ENCODE measurements at places on chromosomes 12 and 14.
A peak's percentile ranks its signal among the peaks of the same experiment; 100 is the strongest.

GRCh38 chr14:49106741-49107667 is 479.2 kb downstream of the RPS29 start:
- no peak for DNase-seq

DNA sequence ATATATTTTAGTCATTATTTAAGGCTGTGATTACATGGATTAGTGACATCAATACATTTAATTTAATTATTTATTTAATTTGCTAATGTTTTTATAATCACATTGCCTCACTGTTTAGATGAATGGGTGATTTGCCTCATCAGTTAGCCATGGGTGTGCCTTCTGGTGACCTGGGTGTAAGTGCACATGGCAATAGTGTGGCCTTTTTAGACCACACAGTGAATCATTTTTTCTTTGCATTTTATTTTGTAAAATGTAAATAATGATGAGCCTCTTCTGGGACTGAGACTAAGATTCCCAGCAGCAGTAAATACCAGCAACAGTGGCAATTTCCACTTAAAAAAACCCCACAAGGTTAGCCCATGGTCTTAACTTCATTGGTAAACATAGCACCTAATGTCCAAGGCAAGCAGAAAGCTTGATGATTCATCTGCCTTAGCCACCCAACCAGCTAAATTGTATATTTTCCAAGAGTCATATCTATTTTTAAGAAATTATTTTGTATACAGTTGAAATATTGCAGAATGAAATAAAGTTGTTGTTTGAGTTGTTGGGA is 235.9 kb upstream of the NOVA1 start:
- DNase-seq: no peak

- no peak for DNase-seq
These were observed 10.5 kb downstream of the PLD4 start for GRCh38 chr14:104935026-104935650.

- peak; percentile 98 for DNase-seq
These were observed 122.7 kb downstream of the SLC38A6 start for GRCh38 chr14:61103541-61104339.

DNA sequence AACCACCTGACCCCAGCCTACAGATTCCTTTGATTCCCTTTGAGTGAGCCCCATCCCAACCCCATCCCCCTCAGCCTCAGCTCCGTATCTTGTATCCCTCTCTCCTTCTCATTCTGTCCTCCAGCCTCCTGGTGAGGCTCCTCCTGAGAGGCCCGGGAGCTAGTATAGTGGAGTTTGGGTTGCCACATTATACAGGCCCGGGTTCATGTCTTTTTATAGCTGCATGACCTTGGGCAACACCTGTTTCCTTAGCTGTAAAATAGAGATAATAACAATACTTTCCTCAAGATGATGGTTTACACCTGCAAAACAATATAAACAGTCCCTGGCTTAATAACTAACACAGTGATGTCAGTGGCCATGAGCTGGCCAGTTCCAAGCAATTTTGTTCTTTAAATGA is 89.8 kb downstream of the STAB2 start:
- DNase-seq: no peak

GRCh38 chr12:123983822-123984485 is 10.9 kb downstream of the ZNF664 start:
- DNase-seq: peak; percentile 44

GRCh38 chr12:47082796-47083621 is 3.2 kb upstream of the AMIGO2 start:
- DNase-seq: peak; percentile 70

- no peak for DNase-seq
These were observed 21.3 kb upstream of the RHOJ start for GRCh38 chr14:63182968-63183367.

- DNase-seq: no peak
These were observed 18.9 kb downstream of the MNAT1 start for GRCh38 chr14:60753264-60754119.

DNA sequence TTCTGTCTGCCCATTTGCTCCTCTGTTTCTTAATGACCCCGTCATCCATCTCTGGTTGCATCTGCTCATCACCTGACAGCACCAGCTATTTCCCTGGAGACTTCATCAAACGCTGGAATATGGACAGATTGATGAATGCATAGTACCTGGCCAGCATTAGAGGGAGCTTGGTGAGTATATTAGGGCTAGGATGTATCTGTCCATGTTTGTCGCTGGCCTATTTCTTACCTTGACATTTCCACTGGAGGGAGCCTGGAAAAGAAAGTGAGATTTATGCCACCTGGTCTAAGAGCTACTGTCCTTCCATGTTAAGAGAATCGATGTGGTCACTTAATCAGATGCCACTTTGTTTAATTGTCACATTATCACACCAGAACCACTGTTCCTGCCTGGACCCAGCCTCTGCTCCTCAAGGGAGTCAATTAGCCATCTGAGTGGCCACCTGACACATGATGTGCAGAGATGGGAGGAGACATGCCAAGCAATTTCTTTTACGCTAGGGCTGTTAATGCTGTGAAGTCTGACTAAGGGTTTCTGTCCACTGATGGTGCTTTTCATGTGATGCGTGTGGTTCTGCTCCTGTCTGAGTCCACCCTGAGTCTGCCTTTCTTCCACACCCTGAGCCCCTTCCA is 75.3 kb upstream of the SFSWAP start:
- no peak for DNase-seq

- no peak for DNase-seq
These were observed 225.8 kb upstream of the PLXNC1 start for GRCh38 chr12:93922583-93923006.

DNA sequence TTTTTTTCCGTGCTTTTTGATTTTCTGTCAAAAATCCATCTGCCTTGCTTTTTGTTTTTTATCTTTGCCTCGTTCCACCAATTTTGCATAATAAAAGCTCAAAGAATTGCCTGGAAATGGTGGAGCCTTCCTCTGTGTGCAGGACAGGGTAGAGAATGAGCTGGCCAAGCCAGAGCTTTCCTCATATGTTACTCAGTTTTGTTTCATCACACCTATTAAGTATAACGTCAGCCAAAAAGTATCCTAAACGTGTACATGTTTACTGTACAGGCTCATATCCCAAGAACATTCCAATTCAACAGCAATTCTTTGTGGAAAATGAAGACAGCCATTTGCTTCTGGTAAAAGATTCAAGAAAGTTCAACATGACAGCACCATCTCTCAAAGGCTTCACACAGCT is 191.2 kb upstream of the LMNTD1 start:
- no peak for DNase-seq

DNA sequence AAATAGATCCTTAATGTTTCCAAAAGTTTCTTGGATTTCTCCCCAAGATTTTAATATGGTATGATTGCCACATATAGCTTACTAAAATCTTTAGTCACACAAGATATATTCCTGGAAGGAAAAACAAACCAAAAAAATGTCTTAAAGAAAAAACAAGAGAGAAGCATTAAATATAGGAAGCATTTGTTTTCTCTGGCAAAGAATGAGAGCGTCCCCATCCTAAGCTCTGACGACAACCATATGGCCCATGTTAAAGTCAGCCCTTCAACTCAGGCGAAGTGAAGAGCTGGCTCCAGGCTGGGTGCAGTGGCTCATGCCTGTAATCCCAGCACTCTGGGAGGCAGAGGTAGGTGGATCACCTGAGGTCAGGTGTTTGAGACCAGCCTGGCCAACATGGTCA is 35.6 kb downstream of the GCH1 start:
- DNase-seq: no peak

GRCh38 chr12:124740691-124741137 is 123.0 kb downstream of the SCARB1 start:
- DNase-seq: peak; percentile 49

DNA sequence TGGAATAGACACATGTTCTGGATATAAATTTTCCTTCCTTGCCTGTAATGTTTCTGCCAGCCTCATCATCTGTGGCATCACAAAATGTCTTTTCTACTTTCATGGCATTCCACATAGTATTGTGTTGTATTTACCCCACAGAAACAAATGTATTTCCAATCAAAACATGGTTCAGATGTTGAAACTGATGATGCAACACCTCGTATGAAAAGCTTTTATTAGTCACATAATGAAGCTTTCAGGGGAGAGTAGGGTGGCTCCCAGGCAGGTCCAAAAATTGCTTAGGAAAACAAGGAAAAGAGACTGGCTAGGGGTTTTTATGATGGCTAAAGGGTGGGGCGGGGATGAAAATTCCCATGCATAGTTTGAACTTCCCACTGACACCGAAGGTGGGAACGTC is 29.1 kb upstream of the ZNF641 start:
- peak; percentile 1 for DNase-seq

DNA sequence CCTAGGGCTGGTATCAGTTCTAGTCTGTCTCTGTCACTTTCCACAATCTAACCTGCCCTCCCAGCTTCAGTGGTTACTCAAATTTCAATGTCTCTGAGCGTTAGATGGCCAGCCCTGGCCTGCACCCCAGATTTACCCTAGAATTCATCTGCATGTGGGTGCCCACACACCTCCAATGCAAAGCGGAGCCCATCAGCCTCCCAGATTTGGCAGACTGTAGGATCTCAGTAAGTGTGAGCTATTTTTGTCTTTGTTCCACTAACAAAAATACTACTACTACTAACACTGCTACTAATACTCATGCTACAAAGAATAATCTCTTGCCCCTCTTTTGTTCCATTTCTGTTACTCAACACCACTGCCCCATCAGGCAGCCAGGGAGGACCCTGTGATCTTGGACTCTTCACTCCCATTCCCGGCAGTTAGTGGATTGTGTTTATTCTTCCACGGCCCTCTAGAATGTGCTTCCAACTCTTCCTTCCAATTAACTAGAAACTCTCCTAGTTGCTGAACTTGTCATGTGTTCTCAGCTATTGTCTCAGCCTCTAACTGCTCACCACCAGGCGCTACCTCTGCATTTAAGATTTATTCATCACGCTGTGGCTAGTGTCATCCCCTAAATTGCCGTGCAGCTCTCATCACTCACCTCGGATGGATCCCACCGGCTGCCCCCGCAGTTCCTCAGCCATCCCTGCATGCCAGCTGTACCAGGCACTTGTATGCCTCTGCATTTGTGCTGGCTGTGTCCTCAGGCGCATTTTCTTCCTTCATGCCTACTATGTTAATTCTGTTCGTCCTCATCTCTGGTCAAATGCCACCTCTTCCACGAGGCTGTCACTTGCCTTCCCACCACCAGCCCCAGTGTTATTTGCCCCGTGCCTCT is 150.6 kb upstream of the HIF1A start:
- no peak for DNase-seq

DNA sequence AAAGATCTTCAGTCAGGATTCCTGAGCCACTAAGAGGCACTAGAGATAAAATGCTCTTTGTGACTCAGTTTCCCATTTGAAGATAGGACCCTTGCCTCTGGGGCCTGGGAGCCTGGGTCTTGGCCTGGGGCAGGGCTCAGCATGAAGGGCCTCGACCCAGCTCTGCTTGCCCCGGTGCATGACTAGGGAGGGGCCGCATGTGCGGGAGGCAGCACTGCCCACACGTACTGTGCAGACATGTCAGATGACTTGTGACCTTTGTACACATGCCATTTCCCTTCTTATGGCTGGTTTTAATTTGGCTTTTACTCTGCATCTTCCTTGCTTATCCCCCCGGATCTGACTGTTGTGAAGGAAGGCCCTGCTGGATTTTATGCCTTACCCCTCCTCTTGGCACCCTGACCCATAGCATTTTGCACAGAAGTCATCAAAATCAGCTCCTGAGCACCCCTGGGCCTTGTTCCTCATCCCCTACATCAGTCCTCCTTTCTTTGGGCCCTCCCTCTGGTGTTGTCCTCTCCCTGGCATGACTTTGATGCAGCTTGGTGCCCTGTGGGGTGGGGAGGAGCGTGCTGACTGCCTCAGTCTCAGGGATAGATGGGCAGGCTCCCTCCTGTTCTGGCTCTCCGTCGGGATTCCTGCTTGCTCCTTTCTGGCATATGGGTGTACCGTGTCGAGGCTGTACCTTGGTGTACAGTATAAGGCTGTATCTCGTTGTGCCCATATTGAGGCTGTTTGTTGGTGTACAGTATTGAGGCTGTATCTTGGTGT is 4.4 kb downstream of the CLSTN3 start:
- DNase-seq: no peak

DNA sequence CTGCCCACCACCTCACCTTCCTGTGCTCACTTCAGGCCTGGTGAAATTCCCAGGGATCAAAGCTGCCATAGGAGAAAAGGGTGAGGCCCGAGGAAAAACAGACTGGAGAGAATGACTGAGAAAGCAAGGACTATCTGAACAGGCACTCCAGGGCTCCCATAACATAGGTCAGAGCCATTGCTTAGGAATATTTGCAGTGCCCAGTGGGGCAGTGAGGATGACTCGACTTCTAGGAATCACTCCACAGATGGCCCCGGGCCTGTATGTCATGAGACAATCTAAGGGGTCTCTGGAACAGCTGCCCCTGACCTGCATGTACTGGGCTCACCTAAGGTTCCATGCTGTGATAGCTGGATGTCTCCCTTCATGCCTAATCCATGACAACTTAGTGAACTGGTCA is 51.6 kb downstream of the GPHB5 start:
- DNase-seq: no peak

- DNase-seq: no peak
These were observed 18.6 kb upstream of the RFLNA start for GRCh38 chr12:124276337-124276736.

- no peak for DNase-seq
These were observed 101.3 kb downstream of the SRGAP1 start for GRCh38 chr12:63945777-63946176.

DNA sequence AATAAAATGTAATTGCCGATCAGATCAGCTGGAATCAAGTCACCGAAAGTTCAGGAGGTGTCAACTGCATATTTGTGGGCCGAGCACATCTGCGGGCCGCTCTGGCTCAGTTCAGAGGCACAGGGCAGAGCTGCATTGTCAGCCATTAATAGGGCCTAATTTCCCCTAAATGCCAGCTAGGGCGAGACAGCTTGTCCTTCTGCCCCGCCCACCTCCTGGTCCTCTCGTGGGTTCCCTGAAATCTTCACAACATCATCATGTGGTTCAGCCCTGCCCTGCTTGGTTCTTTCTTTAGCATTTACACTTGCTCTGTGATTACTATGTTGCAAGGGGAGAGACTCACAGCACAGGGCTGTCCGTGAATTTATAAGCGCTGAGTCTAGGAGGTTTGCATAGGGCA is 148.9 kb downstream of the CHST11 start:
- DNase-seq: no peak

DNA sequence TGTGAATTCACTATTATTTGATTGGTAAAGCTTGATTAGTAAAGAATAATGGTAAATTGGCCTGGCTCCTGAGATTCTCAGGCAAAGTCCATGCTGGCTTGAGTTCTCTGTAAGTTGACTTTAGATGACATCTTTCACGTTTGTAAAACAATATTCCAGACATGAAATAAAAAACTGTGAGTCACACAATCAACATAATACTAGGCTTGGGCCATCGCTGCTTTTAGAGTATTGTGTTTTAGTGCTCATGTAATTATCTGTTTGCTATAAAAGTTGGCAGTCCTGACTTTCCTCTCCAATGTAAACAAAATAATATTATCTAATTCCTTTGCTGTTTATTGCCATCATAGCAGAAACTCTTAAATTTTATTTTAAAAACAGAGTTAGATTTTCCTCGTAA is 3.9 kb upstream of the TBC1D30 start:
- no peak for DNase-seq

All from RWPE1 (cell line).